ENCODE measurements at places on chromosomes 1 and 21. TPM values are rescaled to one million over a fixed set of nuclear protein-coding genes. Genes with fewer than 3 reads are reported as not detected.

DNA sequence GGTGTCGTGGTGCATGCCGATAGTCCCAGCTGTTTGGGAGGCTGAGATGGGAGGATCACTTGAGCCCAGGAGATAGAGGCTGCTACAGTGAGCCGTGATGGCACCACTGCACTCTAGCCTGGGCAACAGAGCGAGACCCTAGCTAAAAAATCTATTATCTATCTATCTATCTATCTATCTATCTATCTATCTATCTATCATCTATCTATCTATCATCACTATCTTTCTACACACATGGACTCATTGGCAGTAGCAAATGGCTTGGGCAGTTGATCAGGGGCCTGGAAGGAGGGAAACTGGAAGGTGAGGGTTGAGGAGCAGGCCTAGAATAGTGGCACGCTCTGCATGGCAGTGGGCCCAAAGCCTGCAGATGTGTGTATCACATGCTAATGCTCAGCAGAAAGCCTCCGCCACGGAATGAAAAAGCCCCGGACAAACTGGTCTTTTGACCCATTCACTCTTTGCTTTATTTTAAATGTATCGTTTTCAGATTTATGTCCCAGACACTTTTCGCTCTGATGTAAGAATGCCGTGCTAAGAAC is 7.3 kb upstream of the HUNK start:
- peaks cover 7% of the 10 kb centered on the region for H3K27me3 ChIP-seq
- no peak overlapping the region for H3K27ac ChIP-seq
- no peaks in the 10 kb centered on the region for H3K4me1 ChIP-seq
- H3K36me3 ChIP-seq = no peaks in the 10 kb centered on the region

DNA sequence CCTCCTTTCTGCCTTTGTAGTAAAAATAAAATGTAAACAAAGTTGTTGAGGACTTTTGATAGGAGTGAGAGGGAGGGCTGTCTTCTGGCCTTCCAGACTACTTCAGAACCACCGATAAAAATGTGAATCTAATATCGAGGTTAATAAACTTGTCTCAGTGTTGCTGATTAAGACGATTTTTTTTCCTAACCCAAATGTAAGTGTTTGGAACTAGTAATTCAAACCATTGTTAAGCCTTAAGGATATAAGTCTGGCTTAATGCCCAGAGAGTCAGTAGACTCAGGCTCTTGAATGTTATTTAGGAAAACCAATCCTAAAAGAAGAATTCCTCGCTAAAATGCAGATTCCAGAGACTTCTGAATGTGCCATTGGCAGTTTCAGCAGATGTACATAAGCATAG is 356.9 kb downstream of the SIPA1L2 start:
- H3K36me3 ChIP-seq = no peaks in the 10 kb centered on the region
- no peaks in the 10 kb centered on the region for H3K4me1 ChIP-seq
- no peak for DNase-seq

- H3K27me3 ChIP-seq = peaks cover 14% of the 10 kb centered on the region
- H3K27ac ChIP-seq = no peak overlapping the region
- no peak overlapping the region for H3K4me3 ChIP-seq
- H3K36me3 ChIP-seq = no peaks in the 10 kb centered on the region
- H3K4me1 ChIP-seq = peaks cover 5% of the 10 kb centered on the region
These were observed 225.1 kb upstream of the TMEM51 start for GRCh38 chr1:14928412-14928811.

CADM3 gene
- polyA plus RNA-seq = 6.9 TPM

- DNase-seq = no peak
- peaks cover 3% of the 10 kb centered on the region for H3K27me3 ChIP-seq
These were observed 50.4 kb downstream of the RAP1GAP start for GRCh38 chr1:21618561-21619374.

NBPF6 gene
- polyA plus RNA-seq = not detected

CYP4A11 gene
- polyA plus RNA-seq = not detected

Measured in endothelial cell of umbilical vein (primary cell).